ENCODE measurements at places on chromosomes 5 and 9. TPM values are rescaled to one million over a fixed set of nuclear protein-coding genes. Genes with fewer than 3 reads are reported as not detected.
A peak's percentile ranks its signal among the peaks of the same experiment; 100 is the strongest.

- no peak for DNase-seq
Measured at GRCh38 chr9:112670991-112671625, 46.8 kb downstream of the INIP start.

- no peak for DNase-seq
Measured at GRCh38 chr5:92402956-92403702, 1020.0 kb upstream of the ARRDC3 start.

GRCh38 chr9:6243746-6244145 is 28.1 kb downstream of the IL33 start:
- no peak for DNase-seq

GRCh38 chr9:87359264-87359663 is 138.4 kb upstream of the DAPK1 start:
- DNase-seq, result no peak

- no peak for DNase-seq
Measured at GRCh38 chr5:95533761-95534160, 21.0 kb downstream of the SKIC3 start.

GRCh38 chr5:68961762-68962161 is 132.1 kb upstream of the SLC30A5 start:
- no peak for DNase-seq

DNA sequence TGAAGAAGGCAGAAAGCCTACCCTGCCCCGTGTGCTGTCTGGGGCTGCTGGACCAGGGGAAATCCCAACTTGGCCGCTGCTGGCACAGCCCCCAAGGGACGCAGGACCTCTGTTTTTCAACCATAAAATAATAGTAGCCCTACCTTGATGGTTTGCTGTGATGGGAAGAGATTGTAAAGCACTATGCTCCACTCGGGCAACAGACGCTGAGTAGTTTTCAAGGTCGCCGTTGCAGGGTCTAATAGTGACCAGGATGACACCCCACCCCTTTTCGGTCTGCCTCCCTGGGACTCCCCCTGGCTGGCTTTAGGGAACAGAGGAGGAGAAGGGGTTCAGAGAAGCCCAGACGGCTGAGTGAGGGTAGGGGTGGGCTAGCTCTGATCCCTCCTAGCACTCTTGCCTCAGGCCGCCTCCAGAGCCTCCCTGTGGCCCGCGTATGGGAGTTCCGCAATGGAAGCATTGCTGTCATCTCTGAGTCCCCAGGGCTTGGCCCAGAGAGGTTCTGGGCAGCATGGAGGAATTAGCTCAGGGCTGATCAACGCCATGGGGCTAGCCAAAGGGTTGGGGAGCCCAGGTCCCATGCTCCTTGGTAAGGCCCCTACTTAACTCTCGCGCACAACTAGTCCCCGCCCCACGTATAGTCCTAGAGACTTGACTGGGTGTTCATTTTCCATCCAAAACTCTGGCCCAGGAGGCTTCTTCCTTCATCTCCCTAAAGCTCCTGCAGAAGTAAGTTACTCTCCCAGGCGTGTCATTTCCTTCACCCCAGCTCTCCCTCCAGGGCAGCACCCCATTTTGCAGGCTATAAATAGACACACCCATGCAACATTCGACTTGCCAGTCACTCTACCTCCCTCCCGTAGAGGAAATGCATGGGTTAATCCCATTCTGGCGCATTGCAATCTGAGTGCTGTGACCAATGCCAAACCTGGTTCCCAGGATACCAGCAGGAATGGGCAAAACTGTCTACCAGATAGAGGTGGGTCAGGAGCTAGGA is 1.1 kb upstream of the IRF1 start:
- DNase-seq, result no peak

GRCh38 chr5:74061292-74061691 is 435.3 kb downstream of the ARHGEF28 start:
- DNase-seq, result no peak

DNA sequence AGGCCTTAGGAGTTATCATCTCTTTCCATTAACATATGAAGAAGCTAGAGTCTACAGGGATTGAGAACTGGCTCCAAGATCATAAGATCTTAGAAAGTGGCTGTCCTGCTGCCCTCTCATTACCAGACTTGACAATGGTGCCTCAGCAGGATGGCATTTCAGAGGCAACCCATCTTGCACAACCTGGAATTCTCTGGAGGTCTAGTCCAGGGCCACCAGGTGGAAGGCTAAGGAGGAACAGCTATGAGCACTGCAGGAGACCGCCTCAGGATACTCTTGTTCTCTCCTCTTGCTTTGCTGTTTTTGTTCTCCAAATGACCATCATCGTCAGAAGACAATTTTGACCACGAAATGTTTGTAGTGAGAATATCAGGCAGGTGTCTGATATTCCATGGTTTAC is 322.6 kb downstream of the FBXL17 start:
- no peak for DNase-seq

- DNase-seq, result no peak
Measured at GRCh38 chr9:78038620-78039300, 7.1 kb upstream of the GNAQ start.

DNA sequence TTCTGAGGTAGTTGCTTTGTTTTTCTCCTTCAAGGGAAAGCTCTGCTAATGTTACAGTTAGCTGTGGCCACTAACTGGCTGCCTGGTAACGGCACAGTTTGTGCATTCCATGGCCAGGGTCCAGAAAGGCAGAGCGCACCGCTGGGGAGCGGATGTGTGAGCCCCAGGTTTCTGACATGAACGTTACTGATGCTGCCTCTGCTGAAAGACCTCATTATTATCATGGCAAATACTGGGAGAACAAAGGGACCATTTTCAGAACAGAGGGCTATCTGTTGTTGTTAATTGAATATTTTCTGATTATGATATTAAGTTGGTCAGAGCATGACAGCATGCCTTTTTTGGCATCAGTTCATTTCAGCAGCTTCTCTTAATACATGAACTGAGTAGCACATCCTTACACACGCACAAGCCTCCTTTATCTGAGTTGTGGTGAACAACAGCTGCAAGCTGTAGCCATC is 134.1 kb downstream of the NUDT12 start:
- peak; percentile 63 for DNase-seq

DNA sequence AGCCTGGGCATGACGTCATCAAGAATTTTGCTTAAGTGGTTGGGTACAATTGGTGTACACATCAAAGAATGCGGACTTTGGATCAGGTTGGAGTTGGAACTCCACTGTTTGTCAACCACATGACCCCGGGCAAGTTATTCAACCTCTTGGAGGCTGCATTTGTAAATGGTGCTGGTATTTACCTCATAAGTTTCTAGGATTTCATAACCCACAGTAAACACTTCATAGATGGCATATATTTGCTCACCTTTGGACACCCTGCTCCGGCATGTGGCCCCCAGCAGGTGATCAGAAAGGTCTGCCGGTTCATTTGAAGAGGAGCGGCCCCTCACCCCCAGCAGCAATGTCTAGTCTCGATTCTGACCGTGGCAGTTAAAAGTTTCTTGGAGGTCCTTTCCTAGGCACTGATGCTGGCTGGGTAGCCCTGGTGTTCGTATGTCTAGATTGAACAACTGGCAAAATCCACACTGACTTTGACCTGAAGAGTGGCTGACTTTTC is 60.6 kb downstream of the IL6ST start:
- DNase-seq, result no peak

DNA sequence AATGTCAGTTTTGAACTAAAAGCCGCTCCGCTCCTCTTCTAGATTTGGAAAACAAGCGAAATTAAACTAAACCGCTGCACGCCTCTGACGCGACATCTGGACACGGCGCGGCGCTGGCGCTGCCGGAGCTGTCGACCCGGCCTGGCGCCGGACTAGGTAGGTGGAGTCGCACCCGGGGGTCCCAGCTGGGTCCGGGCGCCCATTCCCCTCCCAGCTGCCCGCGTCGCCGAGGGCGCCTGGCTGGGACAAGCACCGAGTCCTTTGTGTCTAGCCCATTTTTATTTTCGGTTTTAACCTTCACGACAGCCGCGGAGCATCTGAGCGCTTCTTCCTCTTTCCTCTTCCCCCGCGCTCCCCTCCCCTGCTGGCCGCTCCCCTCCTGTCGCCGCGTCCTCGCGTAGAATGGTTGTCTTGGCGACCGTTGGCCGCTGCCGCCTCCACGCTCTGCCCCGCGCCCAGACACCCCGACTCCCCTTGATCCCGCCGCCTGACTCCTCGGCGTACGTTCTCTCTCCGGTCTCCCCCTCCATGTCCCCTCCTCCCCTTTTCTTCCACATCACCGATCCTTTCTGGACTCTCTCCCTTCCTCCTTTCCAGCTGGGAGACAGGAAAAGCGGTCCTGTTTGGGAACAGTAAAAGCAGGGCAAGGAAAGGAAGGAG is 545 bp downstream of the CDKN2B-AS1 start:
- peak; percentile 77 for DNase-seq

GRCh38 chr9:36204906-36205547 is 14.3 kb downstream of the CLTA start:
- no peak for DNase-seq

GRCh38 chr5:56751572-56752313 is 63.6 kb upstream of the MAP3K1 start:
- DNase-seq, result no peak

GRCh38 chr9:33229359-33230114 is 10.4 kb upstream of the SPINK4 start:
- no peak for DNase-seq

GRCh38 chr5:72485430-72485974 is 21.7 kb downstream of the ZNF366 start:
- no peak for DNase-seq

GRCh38 chr9:75238311-75238976 is 150.1 kb downstream of the OSTF1 start:
- no peak for DNase-seq

DNA sequence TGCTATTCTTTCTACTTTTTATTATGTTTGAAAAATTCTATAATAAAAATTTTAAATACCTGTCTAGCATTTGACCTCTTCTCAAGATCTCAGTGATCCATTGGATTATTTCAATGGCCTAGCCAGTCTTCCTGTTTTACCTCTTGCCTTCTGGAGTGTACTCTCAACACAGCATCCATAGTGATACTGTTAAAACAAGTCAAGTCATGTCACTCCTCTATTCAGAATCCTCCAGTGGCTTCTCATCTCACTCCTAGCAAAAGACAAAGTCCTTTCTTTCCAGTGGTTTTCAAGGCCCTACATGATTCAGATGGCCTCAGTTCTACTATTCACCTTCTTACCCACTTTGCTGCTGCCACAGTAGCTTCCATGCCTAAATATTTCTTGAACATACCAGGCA is 1.8 kb downstream of the MARVELD2 start:
- no peak for DNase-seq

GRCh38 chr9:91220021-91220420 is 141.7 kb downstream of the AUH start:
- DNase-seq, result no peak

DNA sequence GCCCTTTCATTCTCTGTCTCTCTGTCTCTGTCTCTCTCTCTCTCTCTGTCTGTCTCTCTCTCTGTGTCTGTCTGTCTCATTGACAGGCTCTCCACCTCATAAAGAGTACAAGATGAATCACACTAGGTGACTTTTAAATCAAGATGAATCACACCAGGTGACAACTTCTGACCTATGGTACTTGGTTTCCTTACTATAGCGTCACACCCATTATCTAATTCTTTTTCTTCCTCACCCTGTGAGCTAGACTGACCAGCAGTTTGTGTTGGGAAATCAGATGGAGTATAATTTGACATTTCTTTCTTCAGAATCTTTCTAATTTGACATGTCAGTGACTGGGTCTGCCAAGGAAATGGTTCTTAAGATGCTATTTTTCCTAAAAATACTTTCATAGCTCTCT is 232.9 kb downstream of the ARRDC3 start:
- no peak for DNase-seq

GRCh38 chr5:151632524-151632923 is 41.4 kb upstream of the FAT2 start:
- DNase-seq, result peak; percentile 73

The GFI1B gene
- not detected for total RNA-seq

The GALT gene
- 41.2 TPM for total RNA-seq

The NR3C1 gene
- total RNA-seq, result 45.3 TPM

The DROSHA gene
- 41.7 TPM for total RNA-seq

The OTP gene
- total RNA-seq, result 0.06 TPM

The MYOT gene
- 10.8 TPM for total RNA-seq

The CPLANE1 gene
- total RNA-seq, result 13.2 TPM

The LRRC26 gene
- not detected for total RNA-seq

The PTAR1 gene
- 18.4 TPM for total RNA-seq

The PCDHA10 gene
- total RNA-seq, result 0.22 TPM

The GAPT gene
- 0.09 TPM for total RNA-seq

The ARL10 gene
- total RNA-seq, result 4.4 TPM

The CBY3 gene
- not detected for total RNA-seq

The ZNF189 gene
- total RNA-seq, result 19.2 TPM
